Activated naive CD4-positive, alpha-beta T cell treated with anti-CD3 and anti-CD28 coated beads, Interleukin-2, amount 50 U/mL, for 72 hours (primary cell): ENCODE measurements at places on chromosomes 3 and 15. TPM values are rescaled to one million over a fixed set of nuclear protein-coding genes. Genes with fewer than 3 reads are reported as not detected.

SLC24A5 gene
- total RNA-seq: not detected

GOLGA6L22 gene
- not detected for total RNA-seq

GOLGA6L7 gene
- not detected for total RNA-seq

DGKG gene
- total RNA-seq: 0.34 TPM

LRTM1 gene
- not detected for total RNA-seq

CYP11A1 gene
- total RNA-seq: 0.59 TPM

MYL3 gene
- not detected for total RNA-seq

PLCD1 gene
- 10.0 TPM for total RNA-seq

PRTG gene
- not detected for total RNA-seq

EPHA3 gene
- not detected for total RNA-seq

AZI2 gene
- total RNA-seq: 62.1 TPM

ZCWPW2 gene
- not detected for total RNA-seq

NR1I2 gene
- total RNA-seq: 0.82 TPM

LSG1 gene
- total RNA-seq: 40.0 TPM

SH2D7 gene
- total RNA-seq: not detected

BFSP2 gene
- not detected for total RNA-seq

DLEC1 gene
- 1.9 TPM for total RNA-seq

TLR9 gene
- 0.18 TPM for total RNA-seq

GASK1A gene
- not detected for total RNA-seq

THAP10 gene
- total RNA-seq: not detected

ALDH1L1 gene
- total RNA-seq: 0.34 TPM

KBTBD12 gene
- not detected for total RNA-seq

PLXNB1 gene
- 3.0 TPM for total RNA-seq

NR2F2 gene
- not detected for total RNA-seq

NLGN1 gene
- total RNA-seq: not detected

IL17RD gene
- 0.04 TPM for total RNA-seq

MEX3B gene
- 1.5 TPM for total RNA-seq

HRG gene
- not detected for total RNA-seq

MAP4 gene
- 118 TPM for total RNA-seq

LRRK1 gene
- total RNA-seq: 0.09 TPM

ZPLD1 gene
- total RNA-seq: not detected

NEO1 gene
- total RNA-seq: 5.2 TPM

SLC28A1 gene
- not detected for total RNA-seq

NUP210 gene
- total RNA-seq: 116 TPM

OSTN gene
- total RNA-seq: not detected

CNTN6 gene
- not detected for total RNA-seq

RASGRF1 gene
- total RNA-seq: not detected
